H7 (cell line): ENCODE measurements at places on chromosomes 5 and 9.

- DNase-seq = no peak
Measured at GRCh38 chr5:168681556-168682183, 102.5 kb upstream of the PANK3 start.

- no peak for DNase-seq
Measured at GRCh38 chr5:50749873-50750272, 83.4 kb downstream of the PARP8 start.

GRCh38 chr5:131983244-131983771 lies 28.1 kb downstream of the ACSL6 start:
- no peak for DNase-seq

DNA sequence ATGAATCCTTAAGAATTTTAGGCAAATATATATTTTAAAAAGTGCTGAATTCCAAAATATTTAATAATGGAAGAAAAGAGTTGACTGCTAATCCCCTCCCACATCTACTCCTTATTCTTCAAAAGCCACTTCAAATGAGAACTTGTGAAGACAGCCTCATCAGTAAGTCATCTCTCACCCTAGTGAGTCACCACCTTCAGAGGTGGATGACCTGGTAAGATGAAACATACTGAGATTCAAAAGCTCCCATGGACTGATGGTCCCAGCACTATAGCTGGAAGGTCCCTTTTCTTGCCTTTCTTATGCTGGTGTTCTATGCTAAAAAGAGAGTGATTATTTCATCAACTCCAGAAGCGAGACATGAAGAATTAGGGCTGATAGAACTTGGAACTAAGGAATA lies 37.8 kb upstream of the SPDL1 start:
- DNase-seq = no peak

DNA sequence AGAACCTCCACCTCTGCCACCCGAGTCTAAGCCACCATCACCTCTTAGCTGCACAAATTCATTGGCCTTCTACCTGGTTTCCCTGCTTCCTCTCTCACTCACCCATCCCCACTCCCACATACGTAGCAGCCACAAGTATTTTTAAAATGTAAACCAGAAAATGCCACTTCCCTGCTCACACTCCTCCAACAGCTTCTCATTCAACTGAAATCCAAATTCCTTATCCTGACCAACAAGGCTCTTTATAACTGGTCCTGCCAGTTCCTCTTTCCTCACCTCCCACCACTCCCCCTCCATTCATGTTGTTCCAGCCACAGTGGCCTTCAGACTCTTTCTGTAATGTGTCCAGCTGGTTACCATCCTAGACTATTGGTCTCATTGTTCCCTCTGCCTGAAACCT lies 25.0 kb upstream of the PALM2AKAP2 start:
- DNase-seq = no peak

- DNase-seq = no peak
Measured at GRCh38 chr9:20319641-20320337, 302.5 kb downstream of the MLLT3 start.

DNA sequence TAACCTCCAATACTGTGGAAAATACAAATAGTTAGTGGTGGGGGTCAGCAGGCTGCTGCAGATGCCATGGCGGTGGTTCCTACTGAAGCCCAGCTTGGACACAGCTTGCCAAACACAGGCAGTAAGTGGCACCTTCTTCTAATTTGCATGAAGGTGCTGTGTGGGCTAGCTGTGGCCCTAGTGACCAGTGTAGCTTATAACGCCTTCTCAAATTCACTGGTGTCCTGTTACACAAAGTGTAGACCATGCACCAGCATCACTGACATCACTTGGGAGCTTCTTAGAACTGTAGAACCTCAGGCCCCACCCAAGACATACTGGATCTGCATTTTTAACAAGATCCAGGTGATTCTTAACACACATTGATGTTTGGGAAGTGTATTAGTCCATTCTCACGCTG lies 58.8 kb upstream of the TGFBR1 start:
- no peak for DNase-seq

- DNase-seq = no peak
Measured at GRCh38 chr5:177389241-177390169, 5.3 kb downstream of the SLC34A1 start.

- no peak for DNase-seq
Measured at GRCh38 chr5:144941-145340, 46.4 kb upstream of the LRRC14B start.

DNA sequence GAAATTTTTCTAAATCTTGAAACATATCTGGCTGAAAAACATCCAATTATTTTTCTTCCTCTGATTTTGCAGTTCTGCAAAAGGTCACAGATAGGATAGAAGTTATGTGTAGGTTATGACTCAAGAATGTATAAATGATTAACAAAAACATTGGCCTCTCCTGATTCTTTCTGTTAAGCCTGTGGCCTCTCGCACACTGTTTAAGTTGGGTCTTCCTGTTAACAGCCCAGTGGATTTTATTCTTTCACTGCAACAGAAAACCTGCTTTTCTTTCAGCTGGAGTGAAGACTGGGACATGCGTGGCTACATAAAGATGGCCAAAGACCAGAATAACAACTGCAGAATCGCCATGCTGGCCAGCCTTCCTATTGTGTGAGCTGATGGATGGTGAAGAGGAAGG lies 17.1 kb upstream of the SPATA31E1 start:
- no peak for DNase-seq

DNA sequence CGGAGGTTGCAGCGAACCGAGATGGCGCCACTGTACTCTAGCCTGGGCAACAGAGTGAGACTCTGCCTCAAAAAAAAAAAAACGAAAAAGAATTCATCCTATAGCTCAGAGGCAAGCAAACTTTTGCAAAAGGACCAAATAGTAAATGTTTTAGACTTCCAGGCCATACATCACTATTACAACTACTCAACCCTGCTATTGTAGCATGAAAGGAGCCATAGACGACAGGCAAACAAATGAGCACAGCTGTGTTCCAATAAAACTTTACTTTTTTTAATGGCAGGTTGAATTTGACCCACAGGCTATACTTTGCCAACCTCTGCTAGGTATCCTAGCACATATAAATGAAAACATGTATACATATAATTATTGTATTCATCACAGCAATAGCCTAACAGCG lies 58.9 kb upstream of the SLC30A5 start:
- no peak for DNase-seq

DNA sequence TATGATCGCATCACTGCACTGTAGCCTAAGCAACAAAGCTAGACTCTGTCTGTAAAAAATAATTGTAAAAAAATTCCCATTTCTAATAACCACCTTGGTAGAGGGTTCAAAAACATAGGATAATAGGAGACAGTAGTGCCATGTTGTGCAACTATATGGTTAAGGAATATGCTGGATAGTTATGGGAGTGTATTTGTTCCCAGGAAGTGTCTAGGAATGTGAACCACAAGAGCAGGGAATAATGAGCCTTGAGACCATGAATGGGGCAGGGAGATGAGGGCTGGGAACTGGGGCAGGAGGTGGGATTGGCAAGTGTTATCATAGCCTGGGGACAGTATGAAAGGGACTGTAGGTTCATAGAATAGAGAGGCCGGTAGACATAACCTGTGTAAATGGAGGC lies 50.4 kb downstream of the RUSC2 start:
- DNase-seq = no peak

- DNase-seq = no peak
Measured at GRCh38 chr9:11338130-11338529, 725.3 kb upstream of the PTPRD start.

- peak; percentile 77 for DNase-seq
Measured at GRCh38 chr9:93013856-93014582, 44.5 kb upstream of the SUSD3 start.

DNA sequence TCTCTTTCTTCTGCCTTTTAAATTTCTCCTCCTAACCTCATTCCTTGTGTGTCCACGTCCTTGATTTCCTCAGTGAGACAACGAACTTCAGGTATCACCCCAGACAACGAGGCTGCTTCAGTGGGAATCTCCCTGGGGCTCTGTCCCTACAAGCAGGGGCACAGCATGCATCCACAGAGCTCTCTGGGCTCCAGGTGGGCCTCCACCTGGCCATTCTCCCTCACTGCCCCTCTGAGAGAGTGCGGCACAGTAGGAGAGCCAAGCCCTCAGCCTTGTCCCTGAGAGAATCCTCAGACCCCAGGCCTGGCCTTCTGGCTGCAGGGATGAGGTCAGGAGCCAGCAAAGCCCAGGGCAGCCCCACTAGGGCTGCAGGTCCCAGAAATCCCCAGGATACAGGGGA lies 105.3 kb downstream of the LHFPL2 start:
- DNase-seq = no peak

DNA sequence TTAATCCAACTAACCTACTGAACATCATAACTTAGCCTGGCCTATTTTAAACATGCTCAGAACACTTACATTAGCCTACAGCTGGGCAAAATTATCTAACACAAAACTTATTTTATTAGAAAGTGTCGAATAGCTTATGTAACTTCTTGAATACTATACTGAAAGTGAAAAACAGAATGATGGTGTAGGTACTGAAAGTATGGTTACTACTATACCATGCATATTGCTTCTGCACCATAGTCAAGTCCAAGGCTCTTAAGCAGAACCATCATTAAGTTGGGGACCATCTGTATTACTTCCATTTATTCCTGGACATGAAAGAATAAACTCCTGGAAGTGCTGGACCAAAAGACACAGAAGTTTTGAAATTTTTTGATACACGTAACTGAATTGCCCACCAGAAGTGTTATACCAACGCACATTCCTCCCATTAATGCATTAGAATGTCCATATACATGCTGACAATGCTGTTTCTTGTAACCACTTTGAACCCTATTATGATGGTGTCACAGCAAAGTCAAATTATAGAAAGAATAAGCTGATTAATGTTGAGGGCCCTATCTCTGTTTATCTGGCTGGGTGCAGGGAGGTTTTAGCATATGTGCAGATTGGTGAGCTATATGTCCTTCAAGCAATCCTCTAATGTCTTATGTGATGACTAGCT lies 375.7 kb downstream of the ACTL7B start:
- DNase-seq = no peak

DNA sequence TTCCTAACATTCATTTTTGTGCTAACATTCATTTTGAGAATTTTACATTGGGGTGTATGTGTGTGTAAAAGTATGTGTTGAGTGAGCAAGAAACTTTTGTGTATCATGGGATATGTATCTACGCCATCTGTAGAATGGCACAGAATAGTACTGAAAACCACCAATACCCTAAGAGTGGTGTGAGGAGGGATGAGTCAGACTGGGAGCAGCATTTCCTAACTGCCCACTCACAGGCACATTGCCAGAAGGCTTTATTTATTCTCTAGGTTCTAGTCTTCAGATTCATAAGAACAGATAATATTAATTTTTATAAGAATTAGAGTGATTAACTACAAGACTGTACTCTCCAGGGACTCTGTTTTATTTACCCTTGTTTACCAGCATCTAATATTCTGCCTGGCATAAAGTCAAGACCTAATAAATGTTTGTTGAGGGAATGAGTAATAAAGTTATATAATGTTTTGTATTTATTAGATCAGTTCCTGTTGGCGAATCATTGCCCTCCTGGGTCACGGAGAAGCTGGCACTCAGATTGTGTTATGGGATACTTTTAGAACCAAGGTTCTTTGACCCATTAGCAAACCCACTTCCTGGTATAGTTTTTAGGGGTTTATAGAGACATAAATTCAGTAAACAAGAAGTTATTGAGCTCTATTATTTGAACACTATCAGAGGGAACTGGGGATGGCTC lies 159.1 kb upstream of the PPP2R2B start:
- no peak for DNase-seq

GRCh38 chr9:120477534-120478001 lies 102.4 kb downstream of the CDK5RAP2 start:
- DNase-seq = peak; percentile 69

DNA sequence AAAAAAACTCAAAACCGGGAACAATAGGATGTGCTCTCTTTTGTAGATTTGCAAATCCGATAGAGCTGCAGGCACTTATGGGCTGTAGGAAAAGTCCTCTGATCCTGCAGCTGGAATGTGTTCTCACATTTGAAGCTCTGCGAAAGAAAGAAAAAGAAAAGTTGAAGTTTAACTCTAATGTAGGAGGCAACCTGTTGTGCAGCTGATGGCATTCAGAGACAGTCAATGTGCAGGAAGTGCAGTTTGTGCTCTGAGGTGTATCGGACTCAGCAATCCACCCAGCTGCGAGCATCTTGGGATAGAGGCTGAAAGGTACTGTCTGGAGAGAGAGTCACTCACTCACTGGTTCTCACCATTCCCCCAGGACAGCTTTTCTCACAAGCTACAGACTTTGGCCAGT lies 339.2 kb downstream of the AGTPBP1 start:
- no peak for DNase-seq

GRCh38 chr5:175385691-175386362 lies 58.2 kb downstream of the DRD1 start:
- no peak for DNase-seq

DNA sequence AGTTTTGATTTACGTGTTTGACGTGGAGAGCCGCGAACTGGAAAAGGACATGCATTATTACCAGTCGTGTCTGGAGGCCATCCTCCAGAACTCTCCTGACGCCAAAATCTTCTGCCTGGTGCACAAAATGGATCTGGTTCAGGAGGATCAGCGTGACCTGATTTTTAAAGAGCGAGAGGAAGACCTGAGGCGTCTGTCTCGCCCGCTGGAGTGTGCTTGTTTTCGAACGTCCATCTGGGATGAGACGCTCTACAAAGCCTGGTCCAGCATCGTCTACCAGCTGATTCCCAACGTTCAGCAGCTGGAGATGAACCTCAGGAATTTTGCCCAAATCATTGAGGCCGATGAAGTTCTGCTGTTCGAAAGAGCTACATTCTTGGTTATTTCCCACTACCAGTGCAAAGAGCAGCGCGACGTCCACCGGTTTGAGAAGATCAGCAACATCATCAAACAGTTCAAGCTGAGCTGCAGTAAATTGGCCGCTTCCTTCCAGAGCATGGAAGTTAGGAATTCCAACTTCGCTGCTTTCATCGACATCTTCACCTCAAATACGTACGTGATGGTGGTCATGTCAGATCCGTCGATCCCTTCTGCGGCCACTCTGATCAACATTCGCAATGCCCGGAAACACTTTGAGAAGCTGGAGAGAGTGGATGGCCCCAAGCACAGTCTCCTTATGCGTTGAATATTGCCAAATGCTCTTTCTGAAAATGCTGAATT lies 850 bp downstream of the RRAGA start:
- DNase-seq = no peak

- DNase-seq = no peak
Measured at GRCh38 chr5:5586721-5587120, 164.2 kb downstream of the ICE1 start.

GRCh38 chr5:76471406-76471805 lies 68.3 kb downstream of the IQGAP2 start:
- DNase-seq = no peak
